Karpas-422 (cell line): ENCODE measurements at places on chromosomes 5 and 9. TPM values are rescaled to one million over a fixed set of nuclear protein-coding genes. Genes with fewer than 3 reads are reported as not detected.

SVEP1 gene
- total RNA-seq = not detected in 2 replicates

CSF2 gene
- total RNA-seq = not detected in 2 replicates

CDC20B gene
- total RNA-seq = not detected in 2 replicates

OGN gene
- 3.3 and 16.4 TPM in 2 replicates for total RNA-seq

EIF4E1B gene
- not detected in 2 replicates for total RNA-seq

C9 gene
- total RNA-seq = not detected in 2 replicates

PURA gene
- total RNA-seq = 5.5 and 7.2 TPM in 2 replicates

FAM78A gene
- 31.6 and 43.9 TPM in 2 replicates for total RNA-seq

PDLIM4 gene
- total RNA-seq = not detected in 2 replicates

N4BP3 gene
- total RNA-seq = 1.2 and 4.1 TPM in 2 replicates

SOX30 gene
- total RNA-seq = not detected in 2 replicates

CMBL gene
- not detected in 2 replicates for total RNA-seq

PCDHGB6 gene
- 5.5 and 8.8 TPM in 2 replicates for total RNA-seq

RXRA gene
- not detected in 2 replicates for total RNA-seq

WNT8A gene
- not detected in 2 replicates for total RNA-seq

EIF4EBP3 gene
- total RNA-seq = 7.3 and 12.2 TPM in 2 replicates
